ENCODE measurements at places on chromosomes 3 and 15. TPM values are rescaled to one million over a fixed set of nuclear protein-coding genes. Genes with fewer than 3 reads are reported as not detected.
A peak's percentile ranks its signal among the peaks of the same experiment; 100 is the strongest.

SLTM gene
- total RNA-seq: 32.6 TPM

PPIP5K1 gene
- 37.3 TPM for total RNA-seq

KLHL18 gene
- 68.7 TPM for total RNA-seq

CAPN3 gene
- 413 TPM for total RNA-seq

DUOXA1 gene
- total RNA-seq: not detected

EPHA3 gene
- total RNA-seq: 0.71 TPM

HDAC11 gene
- total RNA-seq: 23.4 TPM

GOLGA6L4 gene
- 1.1 TPM for total RNA-seq

DNA sequence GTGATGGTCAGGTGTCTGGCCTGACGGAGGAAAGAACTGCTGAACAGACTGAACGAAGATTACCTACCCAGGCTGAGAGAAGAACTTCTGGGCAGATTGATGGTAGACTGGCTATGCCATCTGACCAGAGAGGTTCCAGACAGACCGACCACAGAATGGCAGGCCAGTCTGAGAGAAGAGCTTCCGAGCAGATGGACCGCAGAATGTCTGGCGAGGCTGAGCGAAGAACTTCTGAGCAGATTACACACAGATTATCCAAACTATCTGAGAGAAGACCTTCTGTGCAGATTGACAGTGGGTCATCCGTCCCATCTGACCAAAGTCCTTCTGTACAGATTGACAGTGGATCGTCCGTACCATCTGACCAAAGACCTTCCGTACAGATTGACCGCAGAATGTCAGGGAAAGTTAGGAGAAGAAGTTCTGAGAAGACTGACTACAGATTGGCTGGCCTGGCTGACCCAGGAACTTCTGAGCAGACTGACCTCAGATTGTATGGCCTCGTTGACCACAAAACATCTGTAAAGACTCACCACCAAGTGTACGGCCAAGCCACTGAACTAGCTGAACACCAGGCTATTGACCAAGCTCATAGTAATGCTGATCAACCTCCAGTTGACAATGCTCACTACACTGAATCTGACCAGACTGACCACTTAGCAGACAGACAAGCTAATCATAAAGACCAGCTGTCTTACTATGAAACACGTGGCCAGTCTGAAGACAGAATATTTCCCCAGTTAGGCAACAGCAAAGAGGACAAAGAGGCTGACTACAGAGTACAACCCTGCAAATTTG lies 812 bp downstream of the TEX55 start:
- H3K36me3 ChIP-seq: no peaks in the 10 kb centered on the region
- no peak for DNase-seq
- no peak overlapping the region for H3K27ac ChIP-seq
- no peaks in the 10 kb centered on the region for H3K27me3 ChIP-seq
- no peak overlapping the region for H3K4me3 ChIP-seq
- no peaks in the 10 kb centered on the region for H3K4me1 ChIP-seq

GRCh38 chr15:70098153-70098460 lies 390 bp upstream of the TLE3 start:
- peak overlapping the region; percentile 97 for H3K27ac ChIP-seq
- H3K4me1 ChIP-seq: peaks cover 54% of the 10 kb centered on the region
- no peaks in the 10 kb centered on the region for H3K27me3 ChIP-seq
- peaks cover 7% of the 10 kb centered on the region for H3K36me3 ChIP-seq

GRCh38 chr3:79160421-79160820 lies 607.4 kb downstream of the ROBO1 start:
- H3K27ac ChIP-seq: no peak overlapping the region
- H3K4me3 ChIP-seq: no peak overlapping the region
- no peaks in the 10 kb centered on the region for H3K27me3 ChIP-seq
- no peaks in the 10 kb centered on the region for H3K36me3 ChIP-seq
- DNase-seq: no peak

- no peaks in the 10 kb centered on the region for H3K4me1 ChIP-seq
- no peak overlapping the region for H3K4me3 ChIP-seq
- no peak overlapping the region for H3K27ac ChIP-seq
Observed at GRCh38 chr3:67083277-67083676, 85.2 kb downstream of the KBTBD8 start.

GRCh38 chr3:184262764-184263179 lies 1.4 kb upstream of the CAMK2N2 start:
- no peaks in the 10 kb centered on the region for H3K36me3 ChIP-seq
- no peak overlapping the region for H3K27ac ChIP-seq
- peaks cover 18% of the 10 kb centered on the region for H3K4me1 ChIP-seq
- no peak for DNase-seq
- H3K4me3 ChIP-seq: peak overlapping the region; percentile 58

DNA sequence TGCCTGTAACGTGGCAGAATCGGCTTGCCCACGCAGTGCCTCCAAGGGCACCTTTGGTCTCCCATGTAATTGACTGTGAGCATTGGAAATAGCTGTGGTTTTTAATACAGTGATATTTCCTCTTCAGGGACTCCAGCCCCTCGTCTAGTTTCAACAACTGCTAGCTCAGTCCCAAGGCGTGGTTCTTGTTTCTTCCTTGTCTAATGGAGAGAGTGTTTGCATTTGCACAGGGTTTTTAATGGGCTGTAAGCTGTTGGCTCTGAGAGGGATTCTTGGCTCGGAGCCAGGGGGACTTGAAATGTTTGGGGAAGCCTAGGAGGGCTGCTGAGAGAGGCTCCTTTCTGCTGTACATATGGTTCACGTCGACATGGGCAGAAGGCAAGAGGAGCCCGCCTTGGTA lies 86.2 kb downstream of the THSD4 start:
- no peak overlapping the region for H3K27ac ChIP-seq
- H3K4me1 ChIP-seq: no peaks in the 10 kb centered on the region
- DNase-seq: no peak
- no peaks in the 10 kb centered on the region for H3K36me3 ChIP-seq
- no peaks in the 10 kb centered on the region for H3K27me3 ChIP-seq

All from psoas muscle (tissue), 8 donors.